ENCODE measurements at places on chromosomes 1 and 21. TPM values are rescaled to one million over a fixed set of nuclear protein-coding genes. Genes with fewer than 3 reads are reported as not detected.

DUSP23 gene
- 38.4 TPM for total RNA-seq

RGSL1 gene
- not detected for total RNA-seq

RXFP4 gene
- total RNA-seq = 0.12 TPM

EFHD2 gene
- total RNA-seq = 35.9 TPM

DMBX1 gene
- total RNA-seq = not detected

IFI44 gene
- 2.5 TPM for total RNA-seq

ALX3 gene
- total RNA-seq = not detected

OR2T27 gene
- not detected for total RNA-seq

OR2L13 gene
- total RNA-seq = not detected

- no peak for DNase-seq
Observed at GRCh38 chr1:56452027-56453011, 127.0 kb downstream of the PLPP3 start.

GRCh38 chr1:201570886-201571624 is 32.1 kb downstream of the NAV1 start:
- no peak for DNase-seq

GRCh38 chr1:20329793-20330542 is 39.3 kb downstream of the VWA5B1 start:
- DNase-seq = no peak

GRCh38 chr1:145908653-145909052 is 1.2 kb downstream of the ITGA10 start:
- DNase-seq = no peak

DNA sequence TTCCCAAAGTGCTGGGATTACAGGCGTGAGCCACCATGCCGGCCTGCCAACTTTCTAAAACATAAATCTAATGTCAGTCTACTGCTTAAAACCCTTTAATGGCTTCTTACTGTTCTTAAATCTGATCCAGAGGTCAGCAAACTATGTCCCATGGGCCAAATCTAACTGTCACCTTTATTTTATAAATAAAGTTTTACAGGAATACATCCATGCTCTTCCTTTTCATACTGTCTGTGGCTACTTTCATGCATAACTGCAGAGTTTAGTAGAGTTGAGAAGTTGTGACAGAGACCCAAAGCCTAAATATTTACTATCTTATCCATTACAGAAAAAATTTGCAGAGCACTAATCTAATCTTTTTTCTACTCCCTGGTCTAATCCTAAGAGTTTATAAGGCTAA is 3.8 kb downstream of the ERI3 start:
- no peak for DNase-seq

DNA sequence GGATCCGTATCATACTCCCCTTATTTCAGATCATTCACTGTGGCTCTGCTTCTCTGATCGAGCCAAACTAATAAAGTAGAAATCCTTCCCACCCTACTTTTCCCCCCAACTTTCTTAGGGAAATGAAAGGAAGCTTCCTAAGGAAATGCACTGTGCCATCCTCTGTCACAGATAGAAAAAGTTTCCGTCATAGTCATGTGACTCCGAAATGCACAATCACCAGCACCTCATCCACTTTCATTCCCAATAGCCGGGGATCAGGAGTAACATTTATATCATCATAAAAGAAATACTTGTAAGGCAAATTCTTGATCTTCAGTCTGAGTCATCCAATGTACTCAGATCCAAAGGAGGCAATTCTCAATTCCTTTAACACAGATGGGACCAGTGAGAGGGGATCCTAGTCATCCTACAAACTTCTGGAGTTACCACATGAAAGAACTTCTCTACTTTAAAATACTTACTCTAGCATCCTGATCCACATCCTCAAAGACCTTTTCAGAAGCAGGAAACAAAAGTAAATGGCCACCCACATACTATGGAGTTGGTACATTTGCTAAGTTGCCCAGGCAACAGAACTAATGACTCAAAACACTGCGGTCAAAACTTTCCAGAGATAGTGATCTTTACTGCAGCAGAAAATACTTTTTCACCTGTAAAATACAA is 97.8 kb upstream of the ZC3H11B start:
- no peak for DNase-seq

DNA sequence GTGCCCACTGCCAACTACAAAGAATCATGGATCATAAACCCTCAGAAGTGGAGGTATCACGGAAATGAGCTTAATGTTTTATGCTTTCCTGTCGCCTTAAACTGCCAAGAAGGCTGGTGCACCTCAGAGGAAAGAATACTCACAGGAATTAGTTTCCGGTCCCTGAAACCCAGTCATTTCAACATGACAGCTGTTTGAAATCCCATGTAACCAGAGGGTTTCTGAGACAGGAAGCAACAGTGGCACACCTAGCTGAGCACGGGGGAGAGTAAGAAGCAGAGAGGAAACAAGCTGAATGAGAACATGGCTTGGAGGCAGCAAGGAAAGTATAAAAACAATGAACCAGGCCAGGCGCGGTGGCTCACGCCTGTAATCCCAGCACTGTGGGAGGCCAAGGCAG is 3.9 kb downstream of the JAK1 start:
- DNase-seq = no peak

GRCh38 chr1:111821121-111821745 is 65.5 kb downstream of the DDX20 start:
- DNase-seq = no peak

GRCh38 chr1:157173900-157174410 is 35.8 kb upstream of the ETV3 start:
- no peak for DNase-seq

DNA sequence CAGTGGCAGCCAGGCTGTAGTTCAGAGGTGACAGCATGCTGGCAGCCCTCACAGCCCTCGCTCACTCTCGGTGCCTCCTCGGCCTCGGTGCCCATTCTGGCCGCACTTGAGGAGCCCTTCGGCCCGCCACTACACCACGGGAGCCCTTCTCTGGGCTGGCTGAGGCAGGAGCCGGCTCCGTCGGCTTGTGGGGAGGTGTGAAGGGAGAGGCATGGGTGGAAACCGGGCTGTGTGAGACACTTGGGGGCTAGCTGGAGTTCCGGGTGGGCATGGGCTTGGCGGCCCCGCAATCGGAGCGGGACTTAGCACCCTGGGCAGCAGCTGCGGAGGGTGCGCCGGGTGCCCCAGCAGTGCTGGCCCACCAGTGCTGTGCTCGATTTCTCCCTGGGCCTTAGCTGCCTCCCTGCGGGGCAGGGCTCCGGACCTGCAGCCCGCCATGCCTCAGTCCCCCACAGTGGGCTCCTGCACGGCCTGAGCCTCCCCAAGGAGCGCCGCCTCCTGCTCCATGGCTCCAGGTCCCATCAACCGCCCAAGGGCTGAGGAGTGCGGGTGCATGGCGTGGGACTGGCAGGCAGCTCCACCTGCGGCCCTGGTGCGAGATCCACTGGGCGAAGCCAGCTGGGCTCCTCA is 396.8 kb downstream of the FAM72C start:
- no peak for DNase-seq

- DNase-seq = no peak
Observed at GRCh38 chr1:220243947-220244346, 28.3 kb downstream of the RAB3GAP2 start.

GRCh38 chr1:206658264-206658980 is 23.1 kb downstream of the DYRK3 start:
- DNase-seq = no peak

DNA sequence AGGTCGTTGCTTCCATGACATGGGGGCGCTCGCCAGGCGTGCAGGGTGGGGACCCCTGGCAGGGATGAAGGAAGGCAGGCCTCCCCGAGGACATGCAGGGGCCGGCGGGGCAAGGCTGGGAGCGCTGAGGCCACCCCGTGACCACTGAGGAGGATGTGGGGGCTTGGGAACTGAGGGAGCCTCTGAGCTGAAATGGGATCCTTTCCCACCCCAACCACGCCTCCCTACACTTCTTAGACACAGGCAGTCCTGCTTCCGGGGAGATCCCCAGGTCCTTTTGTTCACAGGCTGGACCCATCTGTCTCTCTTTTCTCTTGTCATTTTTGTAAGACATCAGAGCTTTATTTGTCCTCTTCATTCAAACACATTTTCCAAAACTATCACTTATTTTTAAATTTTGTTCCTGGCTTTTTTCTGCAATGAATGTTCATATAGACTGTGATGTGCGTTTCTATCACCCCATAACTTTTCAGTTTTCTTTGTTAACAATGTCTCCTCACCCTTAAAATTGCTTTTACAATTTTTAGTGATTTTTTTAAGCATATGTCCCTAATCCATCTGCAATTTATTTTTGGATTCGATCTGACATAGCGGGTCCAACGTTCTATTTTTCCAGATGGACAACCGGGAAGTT is 156.7 kb upstream of the BACE2 start:
- DNase-seq = no peak

DNA sequence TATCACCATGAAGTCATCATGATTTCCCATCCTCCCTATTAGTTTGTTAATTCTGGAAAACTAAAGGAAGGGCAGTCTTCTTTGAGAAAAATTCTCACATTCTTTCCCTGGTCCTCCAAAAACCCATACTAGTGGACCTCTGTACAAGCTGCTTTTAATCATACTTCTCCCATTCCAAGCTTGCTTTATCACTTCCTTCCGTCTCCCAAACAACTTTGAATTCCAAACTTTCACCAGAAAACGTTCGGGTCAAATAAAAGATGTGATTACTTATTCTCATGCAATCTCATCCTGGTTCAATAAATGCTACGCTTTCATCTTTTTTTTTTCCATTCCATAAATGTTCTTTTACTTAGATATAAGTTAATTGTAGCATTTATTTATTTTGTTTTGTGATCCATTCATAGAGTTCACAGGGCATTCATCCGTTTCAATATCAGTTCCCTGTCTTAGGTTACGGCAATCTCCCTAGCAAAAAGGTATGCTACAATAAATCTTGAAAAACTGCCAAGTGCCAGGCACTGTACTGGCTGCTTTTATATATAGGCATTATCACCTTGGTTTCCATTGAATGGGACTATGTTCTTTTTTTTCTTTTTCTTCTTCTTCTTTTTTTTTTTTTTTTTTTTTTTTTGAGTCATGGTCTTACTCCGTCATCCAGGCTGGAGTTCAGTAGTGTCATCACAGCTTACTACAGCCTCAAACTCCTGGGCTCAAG is 100.2 kb upstream of the GREM2 start:
- DNase-seq = no peak

- no peak for DNase-seq
Observed at GRCh38 chr21:26843933-26844257, 1.3 kb downstream of the ADAMTS1 start.

DNA sequence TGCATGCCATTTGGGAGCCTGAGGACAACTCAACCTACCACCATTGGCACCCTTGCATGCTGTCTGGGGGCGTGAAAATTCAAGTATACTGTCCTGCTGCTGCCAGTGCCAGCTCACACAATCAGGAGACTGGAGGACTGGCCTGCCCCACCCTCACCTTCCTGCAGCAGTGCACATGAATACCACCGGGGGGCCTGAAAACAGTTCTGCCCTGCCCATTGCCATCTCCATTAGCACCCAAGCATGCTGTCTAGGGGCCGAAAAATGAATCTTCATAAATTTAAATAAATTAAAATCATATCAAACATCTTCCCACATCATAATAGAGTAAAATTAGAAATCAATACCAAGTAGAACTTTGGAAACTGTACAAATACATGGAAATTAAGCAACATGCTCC is 322.1 kb upstream of the TMPRSS15 start:
- no peak for DNase-seq

DNA sequence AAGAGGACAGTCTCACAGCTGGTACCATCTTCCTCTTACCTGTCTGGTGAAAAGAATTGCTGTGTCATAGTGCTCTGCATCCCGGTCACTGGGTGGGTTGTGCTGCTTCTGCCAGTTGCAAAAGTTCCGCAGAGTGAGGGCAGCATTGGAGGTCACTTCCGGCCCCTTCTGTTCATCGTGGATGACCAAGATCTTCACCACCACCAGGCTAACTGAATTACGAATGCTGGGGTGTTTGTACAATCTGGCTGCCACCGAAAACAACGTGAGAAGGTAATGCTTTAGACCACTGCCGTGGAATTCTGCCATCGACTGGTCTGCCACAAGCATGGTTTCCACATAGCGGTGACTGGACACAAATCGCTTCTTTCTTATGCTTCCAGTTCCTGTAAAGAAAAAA is 2.9 kb downstream of the ADAMTS1 start:
- no peak for DNase-seq
